Muscle of leg (tissue), 16 donors: ENCODE measurements at places on chromosomes 2 and 18. TPM values are rescaled to one million over a fixed set of nuclear protein-coding genes. Genes with fewer than 3 reads are reported as not detected.

DNA sequence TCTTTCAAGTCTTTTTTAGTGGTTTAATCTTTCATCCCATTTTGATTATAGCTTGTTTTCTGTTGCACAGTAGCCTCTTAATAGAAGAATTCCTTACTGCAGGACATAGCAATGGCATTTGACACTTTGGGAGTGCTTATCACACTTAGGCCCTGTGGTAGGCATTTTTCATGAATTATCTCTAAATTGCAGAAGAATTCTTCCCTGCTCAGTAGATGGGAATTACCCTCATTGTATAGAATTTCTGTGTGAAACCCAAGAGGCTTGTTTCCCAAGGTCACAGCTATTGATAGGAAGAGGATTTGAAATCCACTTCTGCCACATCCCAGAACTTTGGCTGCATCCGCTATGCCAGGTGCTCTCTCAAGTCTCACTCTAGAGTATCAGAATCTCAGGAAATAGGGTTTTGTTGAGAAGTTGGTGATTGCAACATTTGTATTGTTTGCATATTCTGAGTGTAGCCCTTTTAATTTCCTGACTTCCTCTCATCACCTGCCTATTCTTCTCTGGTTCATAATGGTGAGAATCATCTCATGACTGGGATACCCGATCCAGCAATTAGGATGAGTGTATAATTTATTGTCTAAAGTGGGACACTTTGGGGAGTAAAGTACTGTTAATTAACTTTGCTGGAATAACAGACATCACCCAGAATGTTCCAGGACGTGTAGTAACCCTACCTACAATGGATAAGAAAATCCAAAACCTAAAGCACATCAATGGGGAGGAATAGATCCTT lies 255.2 kb upstream of the RASGRP3 start:
- no peak overlapping the region for H3K4me3 ChIP-seq
- no peaks in the 10 kb centered on the region for H3K36me3 ChIP-seq
- H3K27me3 ChIP-seq, result no peaks in the 10 kb centered on the region
- H3K4me1 ChIP-seq, result peaks cover 2% of the 10 kb centered on the region

MDH1B gene
- 0.40 TPM for total RNA-seq

- no peaks in the 10 kb centered on the region for H3K36me3 ChIP-seq
- no peaks in the 10 kb centered on the region for H3K27me3 ChIP-seq
- peak overlapping the region; percentile 47 for H3K4me3 ChIP-seq
- H3K27ac ChIP-seq, result peak overlapping the region; percentile 88
Measured at GRCh38 chr2:241217320-241218031, 29.0 kb downstream of the ANO7 start.

THADA gene
- 14.4 TPM for total RNA-seq

- no peak for DNase-seq
- H3K27ac ChIP-seq, result no peak overlapping the region
- H3K36me3 ChIP-seq, result peaks cover 2% of the 10 kb centered on the region
- no peaks in the 10 kb centered on the region for H3K27me3 ChIP-seq
Measured at GRCh38 chr2:15260835-15261234, 300.3 kb downstream of the NBAS start.

NHEJ1 gene
- 14.1 TPM for total RNA-seq

- H3K27ac ChIP-seq, result peak overlapping the region; percentile 62
- H3K27me3 ChIP-seq, result no peaks in the 10 kb centered on the region
- H3K4me3 ChIP-seq, result no peak overlapping the region
- peak; percentile 87 for DNase-seq
- H3K36me3 ChIP-seq, result no peaks in the 10 kb centered on the region
- peaks cover 28% of the 10 kb centered on the region for H3K4me1 ChIP-seq
Measured at GRCh38 chr18:63284827-63285733, 34.5 kb downstream of the BCL2 start.

DNA sequence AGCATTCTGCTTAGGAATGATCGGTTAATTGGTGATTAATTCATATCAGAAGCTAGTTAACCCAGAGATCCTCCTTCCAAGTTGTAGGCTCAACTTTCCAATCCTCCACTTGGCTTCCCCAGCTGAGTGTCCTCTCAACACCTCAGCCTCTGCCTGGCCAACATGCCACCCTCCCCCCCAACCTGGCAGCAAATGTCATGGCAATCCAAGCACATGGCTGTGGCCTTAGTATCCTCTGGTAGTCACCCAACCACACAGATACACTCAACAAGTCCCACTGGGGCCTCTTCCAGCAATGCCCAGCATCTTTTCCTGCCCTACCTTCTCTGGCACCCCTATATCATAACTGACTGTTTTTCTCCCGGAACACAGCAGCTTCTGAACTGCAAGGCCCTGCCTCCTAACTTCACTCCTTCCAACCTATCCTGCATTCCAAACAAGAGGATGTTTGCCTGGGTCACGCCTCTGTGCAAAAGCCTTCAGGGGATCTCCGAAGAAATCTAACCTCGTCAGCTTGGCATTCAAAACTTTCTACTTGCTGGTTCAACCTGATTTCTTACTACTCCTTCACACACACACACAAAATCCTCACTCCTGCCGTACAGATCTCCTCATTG lies 195.0 kb downstream of the CYP26B1 start:
- H3K4me1 ChIP-seq, result peaks cover 26% of the 10 kb centered on the region
- no peak overlapping the region for H3K4me3 ChIP-seq
- no peak for DNase-seq
- no peaks in the 10 kb centered on the region for H3K36me3 ChIP-seq
- no peaks in the 10 kb centered on the region for H3K27me3 ChIP-seq

- DNase-seq, result peak; percentile 33
- no peak overlapping the region for H3K27ac ChIP-seq
Measured at GRCh38 chr2:53452957-53453748, 314.5 kb upstream of the CHAC2 start.

DNA sequence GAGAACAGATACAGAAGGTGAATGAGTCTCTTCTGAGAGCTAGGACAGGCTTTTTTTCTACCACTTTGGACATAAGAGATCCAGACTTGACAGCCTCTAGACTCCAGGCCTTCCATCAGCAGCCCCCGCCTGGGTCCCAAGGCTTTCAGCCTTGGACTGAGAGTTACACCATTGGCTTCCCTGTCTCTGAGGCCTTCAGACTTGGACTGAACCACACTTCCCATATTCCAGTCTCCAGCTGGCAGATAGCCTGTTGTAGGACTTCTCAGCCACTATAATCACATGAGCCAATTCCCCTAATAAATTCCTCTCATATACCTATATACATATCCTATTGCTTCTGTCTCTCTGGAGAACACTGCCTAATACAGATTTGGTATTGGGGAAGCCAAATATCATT lies 128.2 kb downstream of the MCFD2 start:
- H3K27ac ChIP-seq, result no peak overlapping the region
- H3K4me1 ChIP-seq, result no peaks in the 10 kb centered on the region
- no peak overlapping the region for H3K4me3 ChIP-seq
- DNase-seq, result peak; percentile 78
- H3K27me3 ChIP-seq, result no peaks in the 10 kb centered on the region

GRCh38 chr2:15844211-15844801 lies 96.0 kb upstream of the MYCN start:
- no peak overlapping the region for H3K4me3 ChIP-seq
- peaks cover 2% of the 10 kb centered on the region for H3K27me3 ChIP-seq
- H3K4me1 ChIP-seq, result peaks cover 15% of the 10 kb centered on the region

CGREF1 gene
- total RNA-seq, result 6.7 TPM

GRCh38 chr18:58828399-58829121 lies 36.1 kb upstream of the ZNF532 start:
- no peak for DNase-seq
- no peaks in the 10 kb centered on the region for H3K27me3 ChIP-seq
- no peaks in the 10 kb centered on the region for H3K4me1 ChIP-seq
- H3K36me3 ChIP-seq, result no peaks in the 10 kb centered on the region

DNA sequence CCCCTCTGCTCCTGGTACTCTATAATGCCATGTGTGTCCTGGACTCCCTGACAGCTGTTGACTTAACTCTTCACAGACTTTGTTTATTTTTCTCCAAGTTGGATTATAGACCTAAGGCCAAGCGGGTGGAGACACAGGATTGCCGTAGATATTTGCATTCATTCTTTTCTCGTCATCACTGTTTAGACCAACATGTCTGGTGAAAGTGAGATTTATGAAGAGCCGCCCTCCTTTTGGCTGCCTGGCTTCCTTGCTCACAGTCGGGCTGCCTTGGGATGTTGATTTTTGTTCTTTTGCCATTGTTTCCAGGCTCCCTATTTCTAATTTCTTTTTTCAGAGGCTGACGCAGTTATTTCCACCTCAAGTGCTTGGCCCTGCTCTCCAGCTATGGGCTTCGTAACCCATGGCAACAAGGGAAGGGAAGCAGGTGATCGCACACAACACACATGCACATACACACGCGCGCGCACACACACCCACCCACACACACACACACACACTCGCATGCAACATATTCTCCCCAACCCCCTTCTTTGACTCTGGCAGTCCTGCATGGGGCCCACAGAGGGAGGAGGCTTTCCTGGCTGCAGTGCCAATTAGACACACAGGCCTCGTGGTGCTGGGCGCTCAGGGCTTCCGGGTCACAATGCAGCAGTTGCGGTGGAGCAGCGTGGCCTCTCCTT lies 296.5 kb downstream of the MTX2 start:
- H3K4me1 ChIP-seq, result peaks cover 9% of the 10 kb centered on the region
- no peak overlapping the region for H3K4me3 ChIP-seq
- peak overlapping the region; percentile 84 for H3K27ac ChIP-seq
- DNase-seq, result peak; percentile 96

DNA sequence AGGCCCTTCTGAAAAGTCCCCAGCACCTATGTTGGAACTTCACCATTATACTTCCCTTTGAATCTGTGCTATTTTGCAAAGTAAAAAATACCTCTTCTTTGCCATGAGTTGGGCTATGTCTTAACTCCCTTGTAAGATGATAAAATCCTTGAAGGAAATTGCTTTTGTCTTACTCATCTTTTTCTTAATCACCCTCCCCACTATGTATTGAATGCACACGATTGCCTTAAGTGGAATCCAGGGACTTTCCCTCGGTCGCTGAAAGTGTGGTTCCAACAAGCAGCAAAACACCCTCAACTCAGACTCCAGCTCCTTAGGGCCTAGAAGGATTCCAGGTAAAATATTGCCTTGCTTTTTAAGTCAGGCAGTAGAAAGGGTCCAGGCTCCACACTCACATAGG lies 173.2 kb upstream of the ARL4C start:
- peaks cover 6% of the 10 kb centered on the region for H3K4me1 ChIP-seq
- H3K27ac ChIP-seq, result no peak overlapping the region
- no peaks in the 10 kb centered on the region for H3K36me3 ChIP-seq
- no peak overlapping the region for H3K4me3 ChIP-seq
- H3K27me3 ChIP-seq, result no peaks in the 10 kb centered on the region

MYOM1 gene
- 377 TPM for total RNA-seq

GRCh38 chr2:16070648-16070971 lies 130.3 kb downstream of the MYCN start:
- H3K27me3 ChIP-seq, result no peaks in the 10 kb centered on the region
- no peaks in the 10 kb centered on the region for H3K36me3 ChIP-seq
- no peak overlapping the region for H3K27ac ChIP-seq
- DNase-seq, result no peak

DNA sequence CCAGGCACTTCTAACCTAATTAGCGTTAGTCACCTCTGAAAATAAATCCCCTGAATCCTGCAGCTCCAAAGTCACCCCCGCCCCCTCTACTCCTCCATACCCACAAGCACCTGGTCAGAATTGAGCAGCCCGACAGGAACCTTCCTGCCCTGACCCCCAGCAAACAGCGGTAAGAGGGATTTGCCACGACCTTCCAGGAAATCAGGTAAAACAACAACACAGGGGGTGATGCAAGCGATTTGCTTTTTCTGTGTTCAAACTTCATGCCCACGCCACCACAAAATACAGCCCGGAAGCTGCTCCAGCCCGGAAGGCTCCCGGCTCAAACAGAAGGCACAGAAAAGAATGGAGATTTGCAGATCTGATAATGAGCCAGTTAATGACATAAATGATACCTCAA lies 367.1 kb downstream of the GPD2 start:
- peaks cover 3% of the 10 kb centered on the region for H3K27me3 ChIP-seq
- H3K27ac ChIP-seq, result no peak overlapping the region
- H3K36me3 ChIP-seq, result no peaks in the 10 kb centered on the region
- no peaks in the 10 kb centered on the region for H3K4me1 ChIP-seq
